BJ (cell line): ENCODE measurements at places on chromosomes 2 and 18. TPM values are rescaled to one million over a fixed set of nuclear protein-coding genes. Genes with fewer than 3 reads are reported as not detected.
A peak's percentile ranks its signal among the peaks of the same experiment; 100 is the strongest.

- DNase-seq, result no peak
Observed at GRCh38 chr2:163733301-163733938, 2.4 kb downstream of the FIGN start.

DNA sequence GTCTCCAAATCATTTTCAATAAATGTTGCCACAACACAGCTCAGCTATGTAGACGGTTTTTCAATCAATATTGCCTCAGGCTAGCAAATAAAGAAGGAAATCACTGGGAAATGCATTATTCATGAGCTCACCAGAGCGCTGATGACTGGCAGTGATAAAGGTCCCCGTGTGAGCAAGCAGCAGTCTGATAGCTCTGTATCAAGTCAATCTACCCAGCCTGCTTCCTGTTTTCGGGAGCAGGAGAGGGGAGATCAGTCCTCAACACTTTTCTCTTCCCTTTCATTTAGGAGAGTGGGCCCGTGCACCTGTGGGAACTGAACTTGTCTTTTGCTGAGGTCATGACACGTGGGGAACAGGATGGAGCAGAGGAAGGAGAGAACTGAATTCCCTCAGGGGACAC is 253.9 kb upstream of the SIX2 start:
- no peak for DNase-seq

ALPI gene
- polyA plus RNA-seq, result not detected in 2 replicates

- no peak for DNase-seq
Observed at GRCh38 chr2:209451209-209451834, 27.5 kb downstream of the MAP2 start.

MAPK4 gene
- polyA plus RNA-seq, result not detected in 2 replicates

DNA sequence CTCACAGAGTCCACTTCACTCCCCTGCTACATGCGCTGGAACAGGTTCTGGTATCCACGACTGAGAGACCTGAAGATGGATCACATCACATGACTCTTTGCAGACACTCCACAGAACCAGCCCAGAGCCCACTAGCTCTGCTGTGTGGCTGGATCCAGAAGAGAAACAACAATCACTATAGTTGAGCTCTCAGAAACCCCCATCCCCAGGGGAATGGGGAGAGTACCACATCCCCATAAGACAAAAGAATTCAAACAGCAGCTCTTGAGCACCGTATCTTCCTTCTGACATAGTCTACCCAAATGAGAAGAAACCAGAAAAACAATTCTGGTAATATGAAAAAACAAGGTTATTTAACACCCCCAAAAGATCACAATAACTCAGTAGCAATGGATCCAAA is 76.4 kb downstream of the ZSWIM2 start:
- DNase-seq, result no peak

GRCh38 chr2:77008853-77009252 is 513.3 kb downstream of the LRRTM4 start:
- DNase-seq, result no peak

GRCh38 chr18:57846258-57846657 is 43.1 kb upstream of the ATP8B1 start:
- DNase-seq, result peak; percentile 39

DNA sequence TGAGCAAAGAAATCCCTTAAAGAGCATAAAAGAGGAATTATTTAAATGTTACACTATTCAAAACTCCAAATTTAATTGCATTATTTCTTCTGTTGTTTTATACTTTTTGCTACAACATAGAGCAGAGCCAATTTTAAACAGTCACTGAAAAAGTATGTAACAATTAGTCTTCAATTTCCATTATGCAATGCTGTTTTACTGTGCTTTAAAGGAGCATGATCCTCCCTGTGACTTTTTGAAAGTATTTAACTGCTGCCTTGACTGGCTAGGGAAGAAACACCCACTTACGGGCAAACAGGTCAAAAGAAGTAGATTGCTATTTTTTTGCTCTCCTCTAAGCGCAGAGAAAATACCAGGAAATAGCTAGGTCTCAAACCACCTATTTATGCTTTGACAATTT is 217.4 kb upstream of the GCFC2 start:
- no peak for DNase-seq

CCDC74B gene
- polyA plus RNA-seq, result 2.7 and 5.3 TPM in 2 replicates

DNA sequence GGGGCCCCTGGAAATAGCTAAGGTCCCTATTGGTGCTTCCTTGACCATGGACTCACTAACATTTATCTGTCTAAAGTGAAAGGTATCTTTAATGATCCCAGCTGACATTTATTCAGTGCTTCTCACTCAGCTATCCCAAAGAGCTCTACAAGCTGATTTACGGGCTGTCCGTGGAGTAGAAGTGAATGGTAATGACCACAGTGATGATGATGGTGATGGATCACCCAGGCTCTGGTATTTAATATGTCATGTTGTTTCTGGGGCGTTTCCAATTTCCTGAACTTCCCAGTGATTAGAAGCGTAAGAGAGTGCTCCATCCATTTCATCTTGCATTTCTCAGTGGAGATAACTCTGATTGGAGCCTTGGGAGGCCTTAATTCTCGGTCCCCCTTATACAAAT is 304.3 kb downstream of the HRH4 start:
- no peak for DNase-seq

CHMP1B gene
- polyA plus RNA-seq, result 21.2 and 26.3 TPM in 2 replicates

DNA sequence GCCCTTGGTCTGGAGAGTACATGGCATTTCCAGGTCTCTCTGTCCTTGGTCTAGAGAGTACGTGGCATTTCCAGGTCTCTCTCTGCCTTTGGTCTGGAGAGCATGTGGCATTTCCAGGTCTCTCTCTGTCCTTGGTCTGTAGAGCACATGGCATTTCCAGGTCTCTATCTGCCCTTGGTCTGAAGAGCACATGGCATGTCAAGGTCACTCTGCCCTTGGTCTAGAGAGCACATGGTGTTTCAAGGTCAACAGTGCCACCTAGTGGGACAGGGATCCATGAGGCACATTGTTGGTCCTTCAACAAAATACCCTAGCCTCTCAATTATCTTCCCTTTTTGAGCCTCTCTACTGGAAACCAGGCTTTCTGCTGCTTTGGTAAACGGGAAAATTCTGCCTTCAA is 250.2 kb downstream of the OTX1 start:
- no peak for DNase-seq

NT5DC4 gene
- not detected in 2 replicates for polyA plus RNA-seq

DNA sequence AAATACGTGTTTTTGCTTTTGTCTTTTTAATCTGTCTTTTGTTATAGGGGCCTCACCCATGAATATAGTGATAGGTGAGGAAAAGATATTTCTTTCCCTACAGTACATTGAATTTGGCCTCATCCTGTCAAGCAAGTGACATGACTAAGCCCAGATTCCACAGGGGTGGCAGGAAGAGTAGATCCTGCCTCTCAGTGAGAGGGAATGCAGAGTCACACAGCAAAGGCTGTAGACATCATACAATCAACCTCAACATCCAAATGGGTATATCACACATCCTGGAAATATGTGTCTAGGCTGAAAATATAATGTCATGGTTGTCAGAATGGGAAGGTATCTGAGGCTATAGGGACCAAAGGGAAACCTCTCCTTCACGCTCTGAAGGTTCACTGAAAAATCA is 269.6 kb downstream of the CDH20 start:
- DNase-seq, result no peak

- DNase-seq, result no peak
Observed at GRCh38 chr18:23967321-23968089, 47.0 kb upstream of the TTC39C start.

- DNase-seq, result no peak
Observed at GRCh38 chr2:189300916-189301315, 121.4 kb upstream of the COL5A2 start.

- DNase-seq, result peak; percentile 34
Observed at GRCh38 chr2:36441816-36442215, 86.2 kb downstream of the CRIM1 start.

GRCh38 chr2:218000136-218000535 is 2.7 kb downstream of the TNS1 start:
- DNase-seq, result peak; percentile 47

TTR gene
- not detected in 2 replicates for polyA plus RNA-seq

C18orf54 gene
- 1.1 and 2.2 TPM in 2 replicates for polyA plus RNA-seq
